ENCODE measurements at places on chromosomes 5 and 9.

- no peak overlapping the region for H3K4me3 ChIP-seq
- H3K4me1 ChIP-seq, result no peaks in the 10 kb centered on the region
- H3K27ac ChIP-seq, result no peak overlapping the region
- H3K27me3 ChIP-seq, result no peaks in the 10 kb centered on the region
Measured at GRCh38 chr5:25190521-25191000, 545.8 kb upstream of the CDH10 start.

DNA sequence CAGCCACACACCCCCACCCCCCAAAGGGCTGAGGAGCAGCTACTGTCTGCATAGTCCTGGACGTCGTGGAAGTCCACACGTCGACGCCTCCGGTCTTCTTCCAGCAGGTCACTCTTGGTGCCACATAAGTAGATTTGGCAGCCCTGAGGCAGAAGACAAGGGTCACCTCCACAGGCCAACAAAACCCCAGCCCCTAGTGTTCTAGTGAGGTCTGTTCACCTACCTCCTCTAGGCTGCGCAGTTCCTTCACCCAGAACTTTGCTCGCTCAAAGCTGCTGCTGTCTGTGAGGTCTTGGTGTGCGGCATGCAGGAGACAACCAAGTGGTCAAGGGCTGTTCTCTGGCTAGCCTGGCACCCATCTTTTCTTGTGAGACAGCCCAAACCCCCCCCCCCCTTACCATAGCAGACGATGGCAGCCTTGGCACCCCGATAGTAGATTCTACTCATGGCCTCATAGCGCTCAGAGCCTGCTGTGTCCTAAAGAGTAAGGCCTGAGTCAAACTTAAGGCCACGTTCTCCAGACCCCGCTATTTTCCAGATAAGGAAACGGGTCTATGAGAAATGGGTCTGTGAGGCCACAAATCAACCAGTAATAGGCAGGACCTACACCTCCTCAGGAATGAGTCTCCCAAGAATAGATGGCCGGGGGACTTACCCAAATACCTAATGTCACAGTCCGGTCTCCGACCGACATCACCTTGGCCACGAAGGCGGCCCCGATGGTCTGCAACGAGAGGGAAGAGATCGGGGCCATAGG lies 987 bp downstream of the RAB24 start:
- H3K27me3 ChIP-seq, result no peaks in the 10 kb centered on the region
- H3K36me3 ChIP-seq, result peaks cover 39% of the 10 kb centered on the region
- DNase-seq, result peak; percentile 28
- H3K27ac ChIP-seq, result peak overlapping the region; percentile 79
- H3K4me3 ChIP-seq, result peak overlapping the region; percentile 93
- peaks cover 59% of the 10 kb centered on the region for H3K4me1 ChIP-seq

DNA sequence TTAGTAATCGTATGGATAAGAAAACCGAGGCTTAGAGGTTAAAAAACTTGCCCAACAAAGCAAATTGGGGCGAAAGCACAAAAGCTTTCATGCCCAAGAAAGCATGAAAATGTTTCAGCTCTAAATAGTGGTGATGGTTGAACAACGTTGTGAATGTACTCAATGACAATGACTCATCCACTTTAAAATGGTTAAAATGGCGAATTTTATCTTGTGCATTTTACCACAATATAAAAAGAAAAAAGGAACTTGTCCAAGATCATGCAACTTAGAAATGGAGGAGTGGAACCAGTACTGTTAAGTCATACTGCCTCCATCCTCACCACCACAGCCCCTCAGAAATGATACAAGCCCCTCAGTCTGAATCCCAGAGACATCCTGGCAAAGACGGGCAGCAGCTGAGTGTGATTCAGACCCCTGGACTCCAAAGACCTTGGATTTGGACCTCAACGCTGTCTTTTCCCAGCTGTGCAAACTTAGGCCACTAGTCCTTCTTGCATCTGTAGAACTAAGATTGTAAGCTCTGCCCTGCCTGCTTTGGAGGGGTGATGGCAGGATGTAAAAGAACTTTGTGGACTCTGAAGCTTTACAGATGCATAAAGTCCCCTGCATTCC lies 158.4 kb downstream of the GABBR2 start:
- H3K4me1 ChIP-seq, result no peaks in the 10 kb centered on the region
- H3K27ac ChIP-seq, result no peak overlapping the region
- no peak for DNase-seq
- peaks cover 8% of the 10 kb centered on the region for H3K27me3 ChIP-seq
- no peaks in the 10 kb centered on the region for H3K36me3 ChIP-seq

GRCh38 chr5:89471541-89471940 lies 588.6 kb upstream of the MEF2C start:
- DNase-seq, result no peak
- no peaks in the 10 kb centered on the region for H3K36me3 ChIP-seq
- no peak overlapping the region for H3K27ac ChIP-seq
- peaks cover 2% of the 10 kb centered on the region for H3K27me3 ChIP-seq
- H3K4me3 ChIP-seq, result no peak overlapping the region

GRCh38 chr9:116695438-116695837 lies 8.3 kb downstream of the TRIM32 start:
- H3K4me3 ChIP-seq, result no peak overlapping the region
- peaks cover 46% of the 10 kb centered on the region for H3K36me3 ChIP-seq
- H3K27ac ChIP-seq, result no peak overlapping the region
- peaks cover 46% of the 10 kb centered on the region for H3K4me1 ChIP-seq
- H3K27me3 ChIP-seq, result no peaks in the 10 kb centered on the region
- no peak for DNase-seq

Data from activated CD4-positive, alpha-beta T cell treated with anti-CD3 and anti-CD28 coated beads for 36 hours (primary cell).